ENCODE measurements at places on chromosomes 2 and 18. TPM values are rescaled to one million over a fixed set of nuclear protein-coding genes. Genes with fewer than 3 reads are reported as not detected.

Gene ICOS
- not detected for total RNA-seq

DNA sequence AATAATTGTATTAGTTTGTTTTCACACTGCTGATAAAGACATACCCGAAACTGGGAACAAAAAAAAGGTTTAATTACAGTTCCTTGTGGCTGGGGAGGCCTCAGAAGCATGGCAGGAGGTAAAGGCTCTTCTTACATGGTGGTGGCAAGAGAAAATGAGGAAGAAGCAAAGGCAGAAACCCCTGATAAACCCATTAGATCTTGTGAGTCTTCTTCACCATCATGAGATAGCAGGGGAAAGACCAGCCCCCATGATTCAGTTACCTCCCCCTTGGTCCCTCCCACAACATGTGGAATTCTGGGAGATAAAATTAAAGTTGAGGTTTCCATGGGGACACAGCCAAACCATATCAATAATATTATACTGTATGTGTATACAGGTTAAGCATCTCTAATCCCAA is 73.3 kb upstream of the CABLES1 start:
- DNase-seq: no peak

Gene C2orf80
- 28.7 TPM for total RNA-seq

DNA sequence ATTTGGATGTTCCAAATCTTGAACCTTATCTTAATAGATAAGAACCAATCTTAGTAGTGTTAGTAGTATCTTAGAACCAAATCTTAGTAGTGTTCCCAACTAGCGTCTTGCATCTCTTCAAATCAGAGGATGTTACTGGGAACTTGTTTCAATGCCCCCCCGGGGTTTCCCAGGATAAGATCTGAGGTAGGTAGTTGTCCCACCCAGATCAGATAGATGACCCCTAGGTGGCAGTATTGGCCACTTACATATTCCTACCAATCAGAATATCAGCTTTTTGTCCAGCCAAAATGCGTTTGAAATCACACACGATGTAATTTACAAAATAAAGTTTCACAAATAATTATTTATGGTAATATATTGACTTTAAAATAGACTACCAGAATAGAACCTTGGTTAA is 314.8 kb downstream of the MBD2 start:
- DNase-seq: no peak

DNA sequence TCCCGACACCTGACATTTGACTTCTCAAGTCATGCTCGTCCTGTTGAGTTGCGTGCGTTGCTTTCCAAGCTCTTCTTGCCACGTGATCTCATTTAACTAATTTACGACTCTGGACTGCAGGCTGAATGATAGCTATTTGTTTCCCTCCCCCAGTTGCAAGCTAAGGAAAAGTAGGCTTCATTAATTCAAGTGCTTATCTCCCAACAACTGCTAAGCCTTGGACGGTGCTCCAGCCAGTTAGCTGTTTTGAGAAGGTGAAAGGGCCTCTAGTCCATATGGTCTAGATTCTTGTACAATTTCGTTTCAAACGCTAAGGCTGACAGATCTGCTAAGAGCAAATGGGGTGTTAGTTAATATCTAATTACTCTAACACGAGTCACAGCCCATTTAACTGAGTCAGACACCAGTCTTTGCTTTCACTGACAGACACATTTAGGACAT is 21.1 kb downstream of the GPR45 start:
- DNase-seq: no peak

- DNase-seq: no peak
Measured at GRCh38 chr2:36762764-36763490, 66.4 kb downstream of the VIT start.

GRCh38 chr2:5696945-5697521 is 4.8 kb downstream of the SOX11 start:
- DNase-seq: no peak

DNA sequence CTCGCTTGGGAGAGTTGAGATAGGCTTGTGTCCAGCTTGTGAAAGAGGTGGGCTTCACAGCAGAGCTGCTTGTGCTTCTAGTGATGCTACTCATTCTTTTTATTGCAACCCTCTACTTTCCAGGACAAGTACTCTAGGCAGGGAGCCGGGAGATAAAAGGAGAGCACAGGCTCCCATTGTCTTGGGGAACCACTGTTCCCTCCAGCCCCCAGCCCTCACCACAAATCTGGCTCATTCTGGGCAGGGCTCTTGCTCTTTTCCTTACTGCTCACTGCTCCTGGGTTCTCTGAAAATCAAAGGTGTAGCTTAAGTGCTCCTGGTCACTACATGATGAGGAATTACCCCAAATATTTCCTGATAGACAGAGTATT is 81.4 kb downstream of the CABYR start:
- no peak for DNase-seq

Gene KHK
- total RNA-seq: 6.2 TPM
